ENCODE measurements at places on chromosomes 1 and 21.

- no peak for DNase-seq
Measured at GRCh38 chr1:46816930-46817329, 18.1 kb downstream of the CYP4B1 start.

- DNase-seq, result no peak
Measured at GRCh38 chr1:19130468-19130867, 79.6 kb downstream of the UBR4 start.

- no peak for DNase-seq
Measured at GRCh38 chr1:6360517-6361070, 33.0 kb downstream of the ACOT7 start.

GRCh38 chr1:184691719-184692324 lies 62.8 kb downstream of the EDEM3 start:
- no peak for DNase-seq

DNA sequence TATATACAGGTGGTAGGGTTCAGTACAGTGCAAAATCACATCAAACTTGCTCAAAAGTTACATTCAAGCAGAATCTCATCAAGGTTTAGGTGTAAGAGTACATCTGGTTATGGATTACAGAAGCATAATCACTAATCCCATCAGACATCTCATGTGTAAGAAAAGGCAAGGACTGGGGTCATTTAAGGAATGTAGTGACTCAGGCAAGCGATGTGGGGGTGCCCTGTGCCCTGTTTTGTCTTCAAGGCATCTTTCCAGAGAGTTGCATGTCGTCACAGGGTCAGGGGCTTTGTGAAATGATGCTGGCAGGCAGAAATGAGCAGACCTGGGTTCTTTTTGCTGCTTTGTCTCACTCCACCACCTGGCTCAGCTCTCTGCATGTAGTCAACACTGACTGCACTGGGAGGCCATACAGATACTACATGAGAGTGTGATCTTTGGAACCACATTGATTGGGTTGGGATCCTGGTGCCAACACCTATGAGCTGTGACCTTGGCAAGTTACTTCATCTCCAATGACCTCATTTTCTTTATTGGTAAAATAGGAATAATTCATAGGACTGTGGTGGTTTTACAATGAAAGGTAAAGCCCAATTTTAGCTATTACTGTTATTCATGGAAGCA lies 8.2 kb upstream of the HHIPL2 start:
- no peak for DNase-seq

- no peak for DNase-seq
Measured at GRCh38 chr1:232463225-232463624, 166.7 kb downstream of the SIPA1L2 start.
